Stomach (tissue), 19 donors: ENCODE measurements at places on chromosomes 3 and 15. TPM values are rescaled to one million over a fixed set of nuclear protein-coding genes. Genes with fewer than 3 reads are reported as not detected.

NPAP1 gene
- polyA plus RNA-seq, result not detected

RASGRP1 gene
- 0.62 TPM for polyA plus RNA-seq

GOLGA8Q gene
- polyA plus RNA-seq, result not detected

LMCD1 gene
- 60.2 TPM for polyA plus RNA-seq

MOBP gene
- 0.06 TPM for polyA plus RNA-seq

ISG20 gene
- 51.9 TPM for polyA plus RNA-seq

APBA2 gene
- 0.62 TPM for polyA plus RNA-seq

MUSTN1 gene
- 12.9 TPM for polyA plus RNA-seq

EIF1B gene
- polyA plus RNA-seq, result 76.8 TPM

FEZF2 gene
- polyA plus RNA-seq, result not detected

SCN11A gene
- 0.15 TPM for polyA plus RNA-seq

CHAC1 gene
- polyA plus RNA-seq, result 61.6 TPM

DUOX1 gene
- 32.3 TPM for polyA plus RNA-seq

ACTRT3 gene
- polyA plus RNA-seq, result 1.6 TPM

GHSR gene
- not detected for polyA plus RNA-seq

LRRC3B gene
- 1.5 TPM for polyA plus RNA-seq

CCR1 gene
- 1.2 TPM for polyA plus RNA-seq

NAALADL2 gene
- 0.58 TPM for polyA plus RNA-seq
